Amniotic stem cell (primary cell): ENCODE measurements at places on chromosomes 16 and 17.

DNA sequence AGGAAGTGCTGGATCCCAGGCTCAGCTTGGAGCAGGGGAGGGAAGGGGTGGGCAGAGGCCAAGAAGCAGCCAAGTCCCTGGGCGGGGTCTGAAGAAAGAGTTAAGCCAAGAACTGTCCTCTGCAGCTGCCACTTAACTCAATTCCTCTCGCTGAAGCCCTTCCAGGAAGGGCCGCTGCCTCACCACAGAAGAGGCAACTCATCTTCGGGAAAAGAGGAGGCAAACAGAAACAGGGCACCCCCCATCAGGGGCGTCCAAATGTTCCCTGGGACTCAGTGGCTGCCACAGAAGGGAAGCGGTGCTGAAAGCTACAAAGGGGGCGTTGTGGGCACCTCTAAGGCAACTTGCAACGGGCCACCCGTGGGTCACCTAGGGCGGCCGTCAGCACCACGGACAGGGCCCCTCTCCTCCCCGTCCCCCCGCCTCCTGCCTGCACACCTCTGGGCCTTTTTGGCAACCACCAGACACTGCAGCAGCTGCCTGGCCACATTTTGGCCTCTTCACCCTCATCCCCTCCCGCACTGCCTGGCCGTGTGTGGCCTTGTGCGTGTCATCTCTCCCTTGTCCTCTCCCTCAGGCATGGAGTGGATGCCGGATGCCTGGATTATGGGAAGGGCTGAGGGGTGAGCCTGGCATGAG lies 2.5 kb downstream of the TLCD3B start:
- no peak for DNase-seq

DNA sequence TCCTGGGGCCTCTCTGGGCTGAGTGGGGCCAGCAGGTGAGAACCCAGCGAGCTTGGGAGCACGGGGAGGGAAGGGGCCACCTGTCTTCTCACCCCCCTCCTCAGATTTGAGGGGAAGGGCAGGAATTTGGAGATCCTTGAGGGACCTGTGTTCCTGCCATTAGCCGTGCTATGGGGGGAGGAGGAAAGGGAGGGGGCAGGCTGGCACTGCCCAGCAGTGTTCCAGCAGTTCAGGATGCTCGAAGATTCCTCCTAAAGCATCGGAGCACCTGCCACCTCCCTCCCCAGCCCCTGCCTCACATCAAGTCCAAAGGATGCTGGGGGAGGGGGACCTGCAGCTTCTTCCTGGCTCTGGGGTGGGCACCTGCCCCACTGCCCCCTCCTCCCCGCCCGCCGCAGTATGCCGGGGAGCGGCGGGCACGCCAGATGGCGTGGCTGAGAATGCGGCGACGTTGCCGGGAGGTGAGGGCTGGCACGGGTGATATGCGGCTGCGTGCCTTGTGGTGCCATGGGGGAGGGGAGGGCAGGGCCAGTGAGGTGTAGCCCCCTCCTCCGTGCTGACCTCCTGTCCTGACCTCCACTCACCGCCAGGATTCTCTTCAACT lies 4.7 kb upstream of the NEUROD2 start:
- no peak for DNase-seq

DNA sequence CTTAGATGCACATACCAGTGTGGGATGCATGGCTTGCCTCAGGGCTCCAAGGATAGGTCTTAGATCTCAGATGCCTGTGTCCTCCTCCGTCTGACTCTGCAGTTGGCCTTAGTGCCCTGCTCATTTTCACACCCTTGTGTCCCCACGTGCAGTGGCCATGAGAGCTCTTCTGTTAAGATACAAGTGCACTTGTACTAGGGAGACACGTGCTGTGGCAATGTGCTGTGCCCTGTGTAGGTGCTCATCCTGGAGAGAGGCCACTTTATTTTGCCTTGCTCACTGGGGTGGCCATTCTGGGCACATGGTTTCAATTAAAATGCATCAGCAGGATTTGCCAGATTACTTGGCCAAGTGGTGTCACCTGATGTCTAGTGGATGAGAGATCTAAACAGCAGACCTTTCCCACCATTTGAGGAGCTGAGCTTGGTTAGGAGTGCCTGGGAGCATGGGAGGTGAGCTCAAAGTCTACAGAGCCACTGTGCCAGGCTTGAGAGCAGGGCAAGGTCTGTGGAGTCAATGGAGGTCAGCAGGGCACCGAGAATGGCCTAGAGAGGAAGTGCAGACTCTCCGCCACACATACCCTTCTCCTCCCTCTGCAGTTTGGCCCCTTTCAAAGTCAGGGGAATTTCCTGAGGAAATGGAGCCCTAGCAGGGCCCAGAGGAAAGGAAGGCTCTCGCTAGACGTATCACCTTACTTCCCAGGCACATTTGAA lies 25.2 kb upstream of the SMPD3 start:
- no peak for DNase-seq

- no peak for DNase-seq
These were observed 27.4 kb upstream of the ADORA2B start for GRCh38 chr17:15917438-15918027.
